ENCODE measurements at places on chromosomes 11 and 22. TPM values are rescaled to one million over a fixed set of nuclear protein-coding genes. Genes with fewer than 3 reads are reported as not detected.

MS4A6A gene
- not detected for total RNA-seq

- DNase-seq = no peak
Measured at GRCh38 chr11:100624346-100624745, 62.7 kb upstream of the ARHGAP42 start.

HTR3A gene
- not detected for total RNA-seq

PLEKHA7 gene
- total RNA-seq = 21.9 TPM

DNA sequence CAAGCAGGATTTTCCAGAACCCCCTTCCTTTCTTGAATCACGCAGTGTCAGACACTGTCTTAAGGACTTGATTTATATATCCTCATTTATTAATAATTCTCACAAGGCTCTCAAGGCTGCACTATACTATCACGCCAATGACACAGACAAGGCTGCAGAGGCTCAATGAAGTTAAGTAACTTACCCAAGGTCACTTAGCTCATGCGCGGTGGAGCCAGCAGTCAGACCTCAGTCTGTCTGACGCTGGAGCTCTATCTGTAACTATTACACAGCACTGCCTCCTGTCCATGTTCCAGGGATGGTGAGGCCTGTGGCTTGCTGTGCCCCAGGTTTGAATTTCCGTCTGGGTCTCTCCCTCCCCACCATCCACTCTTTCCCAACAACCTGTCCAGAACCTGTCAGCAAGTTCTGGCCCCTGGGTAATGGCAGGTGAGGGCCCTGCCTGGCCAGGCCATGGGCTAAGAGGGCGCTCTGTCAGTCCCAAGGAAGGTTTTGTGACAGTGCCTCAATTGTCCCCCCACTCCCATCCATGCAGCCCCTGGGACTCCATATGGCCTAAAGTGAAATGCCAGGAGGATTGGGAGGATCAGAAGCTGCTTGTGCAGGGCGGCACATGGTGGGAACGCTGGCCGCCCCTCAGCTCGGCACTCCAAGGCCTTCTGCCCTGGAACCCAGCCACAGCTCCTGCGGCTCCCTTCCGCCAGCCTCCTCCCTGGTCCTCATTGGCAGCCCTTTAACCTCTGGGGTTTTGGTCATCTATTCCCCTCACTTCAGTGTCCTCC lies 8.6 kb downstream of the KCNC1 start:
- DNase-seq = no peak

All from endodermal cell (in vitro differentiated cells).